Right hindlimb (tissue), 1 donor: ENCODE measurements at places on chromosomes 4 and X.

DNA sequence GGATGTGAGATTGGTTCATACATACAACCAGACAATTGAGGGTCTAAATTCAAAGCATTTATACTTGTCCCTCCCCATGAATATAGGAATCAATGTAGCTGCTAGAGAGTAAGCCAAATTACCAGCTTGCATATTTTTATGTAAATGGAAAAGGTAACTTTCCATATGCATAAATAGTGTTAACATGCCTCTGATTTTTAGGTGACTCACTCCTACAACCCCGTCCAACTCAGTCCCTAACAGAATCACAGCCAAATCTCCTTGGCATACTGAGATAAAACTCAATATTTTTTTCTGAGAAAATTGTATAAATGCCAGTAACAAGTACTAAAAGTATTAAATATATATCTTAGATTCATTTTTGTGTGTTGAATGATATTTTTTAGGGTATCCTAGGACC, 67.2 kb downstream of the INPP4B start:
- DNase-seq: no peak

- DNase-seq: no peak
Observed at GRCh38 chr4:78482281-78482680, 69.3 kb upstream of the ANXA3 start.

DNA sequence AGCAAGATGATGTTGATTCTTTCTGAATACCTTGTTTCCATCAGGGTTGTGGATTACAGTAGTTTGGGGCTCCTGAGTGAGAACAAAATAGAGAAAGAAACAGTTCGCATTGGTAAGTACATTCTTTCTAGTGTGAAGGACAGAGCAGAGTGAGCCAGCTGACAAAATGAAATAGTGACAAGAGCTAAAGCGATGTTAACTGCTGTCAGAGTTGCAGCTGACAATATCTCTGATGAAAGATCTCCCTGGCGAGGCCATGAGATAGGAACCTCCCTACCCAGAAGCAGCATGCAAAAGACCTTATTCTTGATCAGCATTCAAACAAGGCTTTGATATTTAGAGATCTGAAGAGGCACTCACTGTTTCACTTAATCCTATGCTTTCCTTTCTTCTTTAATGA, 258.6 kb downstream of the CAMK2D start:
- no peak for DNase-seq

DNA sequence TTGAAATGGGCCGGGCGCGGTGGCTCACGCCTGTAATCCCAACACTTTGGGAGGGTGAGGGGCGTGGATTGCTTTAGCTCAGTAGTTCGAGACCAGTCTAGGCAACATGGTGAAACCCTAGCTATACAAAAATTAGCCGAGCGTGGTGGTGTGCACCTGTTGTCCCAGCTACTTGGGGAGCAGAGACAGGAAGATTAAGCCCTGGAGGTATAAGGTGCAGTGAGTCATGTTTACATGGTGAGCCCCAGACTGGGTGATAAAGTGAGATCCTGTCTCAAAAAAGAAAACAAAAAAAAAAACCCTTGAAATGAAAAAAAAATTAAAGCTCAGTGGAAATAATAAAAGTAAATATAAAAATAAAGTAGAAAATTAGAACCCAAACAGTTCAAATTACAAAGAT, 6.9 kb upstream of the XAGE2 start:
- DNase-seq: no peak

DNA sequence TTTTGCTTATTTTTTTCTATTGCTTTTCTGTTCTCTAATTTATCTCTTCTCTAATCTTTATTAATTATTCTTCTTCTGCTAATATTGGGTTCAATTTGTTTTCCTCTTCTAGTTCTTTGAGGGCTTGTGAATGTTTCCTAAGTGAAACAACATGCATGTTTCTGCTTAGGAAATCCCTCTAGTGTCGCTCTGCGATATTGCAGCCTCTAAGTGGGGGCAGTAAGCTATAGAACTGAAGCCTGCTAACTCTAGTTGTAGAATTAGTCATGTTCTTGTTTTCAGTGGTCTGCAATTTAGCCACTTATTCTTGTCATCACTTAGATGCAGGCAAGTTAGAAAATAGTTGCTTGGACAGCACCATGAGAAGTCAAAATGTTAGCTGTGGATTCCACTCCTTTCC, 222.6 kb downstream of the SPIN4 start:
- DNase-seq: no peak

DNA sequence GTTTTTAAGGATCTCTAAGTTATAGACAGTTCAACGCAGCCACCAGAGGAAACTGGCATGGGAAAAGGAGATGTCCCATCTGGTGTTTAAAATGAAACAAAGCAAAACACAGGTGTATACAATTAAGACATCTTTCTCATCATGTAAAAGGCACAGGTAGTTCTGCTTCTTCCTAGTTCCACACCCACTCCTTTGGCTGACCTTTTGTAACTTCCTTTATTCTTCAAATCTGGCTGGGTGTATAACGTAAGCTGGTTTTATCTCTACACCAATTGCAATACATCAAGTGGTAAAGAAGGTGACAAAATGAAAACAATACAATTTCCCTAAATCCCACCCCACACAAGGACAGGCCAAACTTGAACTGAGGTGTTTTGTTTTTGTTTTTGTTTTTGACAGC, 27.3 kb upstream of the FBXW7 start:
- DNase-seq: no peak

DNA sequence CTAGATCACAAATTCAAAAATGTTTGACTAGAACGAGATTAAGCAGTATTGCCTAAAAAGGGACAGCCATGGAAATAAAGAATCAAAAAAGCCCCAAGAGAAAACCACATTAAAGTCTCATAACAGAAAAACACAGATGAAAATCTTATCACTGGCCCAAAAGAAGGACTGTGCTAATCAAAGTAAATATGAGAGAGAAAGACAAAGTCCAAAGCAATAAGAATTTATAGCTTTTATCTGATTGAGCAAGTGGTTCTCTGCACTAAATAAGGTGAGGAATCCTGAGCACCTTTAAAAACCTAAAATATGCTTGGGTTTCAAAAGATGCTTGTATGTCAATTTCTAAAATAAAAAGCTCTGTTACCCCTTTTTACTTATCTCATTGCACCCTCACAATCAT, 409.3 kb downstream of the GASK1B start:
- no peak for DNase-seq
